CD4-positive, alpha-beta T cell (primary cell): ENCODE measurements at places on chromosomes 7 and 10. TPM values are rescaled to one million over a fixed set of nuclear protein-coding genes. Genes with fewer than 3 reads are reported as not detected.

GRCh38 chr10:124380256-124380995, 38.3 kb downstream of the OAT start:
- DNase-seq, result no peak

DNA sequence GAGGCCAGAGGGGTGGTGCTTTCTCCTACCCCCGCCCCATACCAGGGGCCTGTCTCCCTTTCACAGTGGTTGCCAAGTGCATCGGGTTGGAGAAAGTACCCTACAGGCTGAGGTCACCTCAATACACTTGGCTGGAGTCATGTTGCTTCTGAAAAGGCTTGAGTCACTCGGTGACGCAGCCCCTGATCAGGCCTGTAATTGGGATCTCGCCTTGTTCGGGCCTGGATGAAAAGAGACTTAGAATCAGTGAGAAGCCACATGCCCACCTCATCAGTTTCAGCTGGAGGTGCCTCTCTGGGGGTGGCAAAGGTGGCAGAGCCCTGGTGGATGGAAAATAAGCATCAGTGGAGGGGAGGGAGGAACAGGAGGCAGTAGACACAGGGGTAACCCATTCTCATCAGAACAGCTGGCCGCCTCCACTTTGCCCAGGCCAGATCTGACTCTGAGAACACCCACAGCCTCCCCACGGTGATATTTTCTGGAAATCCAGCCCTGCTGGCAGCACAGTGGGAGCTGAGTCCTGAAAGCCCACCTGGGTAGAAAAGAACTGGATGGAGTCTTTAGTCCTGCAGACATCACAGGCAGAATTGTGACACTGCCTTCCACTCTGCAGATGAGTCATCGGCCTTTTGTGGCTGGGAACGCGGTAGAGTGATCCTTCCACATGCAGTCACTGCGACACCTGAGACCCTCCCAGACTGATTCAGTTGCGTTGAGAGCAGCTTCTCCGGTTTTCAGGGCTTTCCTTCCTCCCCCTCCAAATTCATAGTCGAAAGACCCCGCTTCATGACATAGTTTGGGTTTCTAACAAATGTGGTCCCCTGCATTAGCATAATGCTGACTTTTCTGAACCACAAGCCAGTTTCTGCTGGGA, 108.0 kb downstream of the GRK5 start:
- DNase-seq, result peak; percentile 42

- no peak for DNase-seq
Observed at GRCh38 chr7:35454575-35455385, 200.9 kb upstream of the TBX20 start.

GRCh38 chr10:70673043-70673928, 980 bp downstream of the ADAMTS14 start:
- no peak for DNase-seq

The KEL gene
- 0.19 TPM for total RNA-seq
